ENCODE measurements at places on chromosomes 7 and 10.

DNA sequence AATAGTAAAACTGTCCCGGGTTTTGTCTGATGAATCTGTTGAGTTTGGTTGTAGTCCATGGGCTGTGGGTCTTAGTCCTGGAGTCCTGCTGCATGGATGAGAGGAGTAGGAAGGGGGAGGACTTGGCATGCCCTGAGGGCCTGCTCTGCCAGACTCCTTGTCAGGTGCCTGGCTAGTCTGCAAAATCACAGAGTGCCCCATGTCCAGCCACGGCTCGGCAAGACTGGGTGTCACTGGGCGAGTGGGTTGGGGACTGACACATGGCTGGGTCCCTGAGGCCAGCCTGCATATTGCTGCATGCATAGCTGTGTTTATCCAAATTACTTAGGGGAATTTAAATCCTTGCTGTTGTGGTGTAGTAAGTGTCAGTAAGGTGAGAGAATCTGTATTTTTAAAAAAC is 9.7 kb downstream of the MINDY4 start:
- no peak for DNase-seq

DNA sequence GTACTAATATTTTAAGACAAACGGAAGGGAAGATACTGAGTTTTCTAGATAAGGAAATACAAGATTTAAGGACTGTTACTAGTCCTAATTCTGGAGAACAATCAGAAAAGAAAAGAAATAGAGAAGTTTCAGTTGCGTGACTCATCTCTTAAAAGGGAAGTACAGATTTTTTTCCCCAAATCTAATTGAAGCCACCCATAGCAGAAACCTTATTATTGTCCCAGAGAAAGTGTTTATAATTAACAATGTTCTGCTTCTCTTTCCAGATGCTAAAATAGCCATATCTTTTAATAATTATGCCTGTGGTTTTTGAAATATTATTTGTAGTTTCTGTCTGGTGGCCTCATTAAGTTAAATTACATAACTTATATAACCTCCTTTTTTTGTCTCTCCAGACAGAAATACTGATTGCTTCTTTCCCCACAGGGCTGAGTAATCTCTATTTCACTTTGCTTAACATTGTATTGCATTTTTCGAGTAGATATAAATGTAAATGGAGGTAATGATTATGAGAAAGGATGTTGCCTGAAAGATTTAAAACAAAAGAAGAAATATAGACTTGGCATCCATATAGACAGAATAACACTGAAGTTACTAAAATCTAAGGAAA is 240.7 kb upstream of the MBL2 start:
- DNase-seq, result no peak

GRCh38 chr7:130721486-130722277 is 12.3 kb downstream of the KLF14 start:
- DNase-seq, result no peak

DNA sequence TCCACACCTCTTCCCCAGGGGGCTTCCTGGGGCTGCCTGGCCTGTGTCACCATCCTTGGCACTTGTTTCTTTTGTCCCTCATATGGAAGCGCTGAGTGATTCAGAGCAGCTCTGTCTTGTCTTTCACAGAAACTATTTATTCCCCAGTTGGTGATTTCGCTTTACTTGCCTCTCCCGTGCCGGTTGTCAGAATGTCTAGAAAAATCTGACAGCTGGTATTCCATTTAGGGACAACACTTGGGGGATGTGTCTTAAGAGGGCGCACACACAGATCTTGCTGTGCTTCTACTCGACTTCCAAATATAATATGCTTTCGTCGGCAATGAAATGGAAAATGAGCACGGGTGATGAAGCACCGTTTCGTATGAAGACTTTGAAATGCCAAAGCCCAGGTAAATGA is 611.8 kb downstream of the CALN1 start:
- DNase-seq, result no peak

- no peak for DNase-seq
Observed at GRCh38 chr7:114835861-114836260, 86.0 kb upstream of the MDFIC start.

DNA sequence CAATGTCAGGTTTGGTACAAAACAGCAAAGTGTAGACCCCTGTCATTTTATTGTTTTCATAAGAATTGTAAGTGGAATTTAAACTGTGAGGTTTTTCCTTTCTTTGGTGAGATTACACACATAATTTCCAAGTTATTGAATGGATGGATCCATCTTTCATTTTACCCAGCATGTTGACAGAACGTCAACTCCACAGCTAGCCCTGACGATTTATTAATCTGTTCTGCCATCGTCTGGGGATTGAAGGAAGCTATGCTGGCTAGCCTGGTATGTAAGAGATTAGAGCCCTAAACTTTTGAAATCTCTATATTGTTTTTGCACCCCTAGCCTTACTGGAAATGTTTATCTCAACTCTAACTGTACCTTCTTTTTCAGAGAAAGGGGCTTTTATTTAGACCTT is 8.6 kb downstream of the WNT16 start:
- no peak for DNase-seq

- no peak for DNase-seq
Observed at GRCh38 chr10:128035557-128035973, 90.7 kb downstream of the MKI67 start.

GRCh38 chr10:6034371-6034770 is 27.8 kb downstream of the IL2RA start:
- no peak for DNase-seq

GRCh38 chr7:16202303-16202702 is 219.0 kb downstream of the CRPPA start:
- no peak for DNase-seq

- DNase-seq, result no peak
Observed at GRCh38 chr7:32379510-32380112, 110.6 kb downstream of the LSM5 start.

- DNase-seq, result no peak
Observed at GRCh38 chr10:63697956-63698786, 177.0 kb downstream of the REEP3 start.

DNA sequence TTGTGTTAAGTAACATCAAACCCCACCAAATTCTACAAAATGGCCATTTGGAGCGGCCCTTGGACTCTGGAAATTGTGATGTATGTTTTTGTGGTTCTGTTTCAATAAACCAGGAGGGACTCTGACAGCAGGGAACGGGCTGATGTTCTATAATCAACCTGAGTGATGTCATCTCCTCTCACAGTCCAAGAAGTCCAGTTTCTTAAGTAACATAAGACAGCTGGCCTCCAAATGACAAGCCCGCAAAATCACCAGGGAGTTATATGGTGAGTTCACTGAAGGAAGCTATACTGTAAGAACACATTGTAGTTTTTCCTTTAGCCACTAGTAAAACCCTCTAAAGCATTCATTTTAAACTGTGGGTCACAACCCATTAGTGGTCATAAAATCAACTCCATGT is 34.0 kb downstream of the GOT1 start:
- no peak for DNase-seq

GRCh38 chr10:97307866-97308780 is 10.9 kb upstream of the FRAT1 start:
- no peak for DNase-seq

- no peak for DNase-seq
Observed at GRCh38 chr7:98034081-98035035, 44.4 kb upstream of the OCM2 start.

- no peak for DNase-seq
Observed at GRCh38 chr7:41867639-41868280, 164.9 kb upstream of the INHBA start.

GRCh38 chr7:114979388-114979787 is 57.5 kb downstream of the MDFIC start:
- no peak for DNase-seq

DNA sequence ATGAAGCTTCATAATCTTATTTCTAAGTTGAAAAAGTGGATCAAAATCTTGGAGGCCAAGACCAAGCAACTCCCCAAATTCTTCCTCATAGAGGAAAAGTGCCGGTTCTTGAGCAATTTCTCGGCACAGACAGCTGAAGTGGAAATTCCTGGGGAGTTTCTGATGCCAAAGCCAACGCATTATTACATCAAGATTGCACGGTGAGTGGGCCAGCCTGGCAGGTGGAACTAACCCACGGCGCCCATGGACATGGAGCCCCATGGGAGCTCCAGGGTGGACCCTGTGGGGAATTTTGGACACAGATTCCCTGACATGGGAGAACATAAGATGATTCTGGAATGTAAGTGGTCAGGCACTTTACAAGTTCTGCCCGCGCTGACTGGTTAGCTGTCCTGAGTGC is 125.9 kb downstream of the TRRAP start:
- no peak for DNase-seq

DNA sequence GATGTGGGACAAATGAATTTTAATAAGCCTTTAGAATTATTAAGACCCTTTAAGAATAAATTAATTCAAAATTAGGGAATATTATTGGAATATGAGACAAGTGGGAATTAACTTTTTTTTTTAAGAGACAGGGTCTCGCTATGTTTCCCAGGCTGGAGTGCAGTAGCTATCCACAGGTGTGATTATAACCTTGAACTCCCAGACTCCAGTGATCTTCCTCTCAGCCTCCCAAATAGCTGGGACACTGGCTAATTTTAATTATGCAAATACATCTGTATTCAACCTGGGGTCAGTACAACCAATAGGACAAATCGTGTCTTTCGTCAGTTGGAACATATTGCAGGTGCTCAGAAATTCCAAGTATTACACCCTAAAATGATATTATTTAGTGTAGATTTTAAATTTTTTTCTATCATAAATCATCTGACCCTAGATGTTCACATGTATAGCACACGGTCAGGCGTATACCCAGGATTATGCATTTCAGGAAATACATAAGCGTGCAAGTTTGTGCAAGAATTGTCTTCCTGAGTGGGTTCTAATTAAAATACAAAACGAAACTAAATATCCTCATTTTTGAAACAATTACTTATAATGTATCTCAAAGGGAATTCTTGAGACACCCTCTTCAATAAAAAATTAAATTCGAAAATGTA is 1.2 kb downstream of the NT5C3A start:
- DNase-seq, result no peak

- no peak for DNase-seq
Observed at GRCh38 chr10:43076876-43077420, at the start of gene RET. RET (plus strand) TSS chr10:43077069; CDS start chr10:43077259, 190 bp downstream.

DNA sequence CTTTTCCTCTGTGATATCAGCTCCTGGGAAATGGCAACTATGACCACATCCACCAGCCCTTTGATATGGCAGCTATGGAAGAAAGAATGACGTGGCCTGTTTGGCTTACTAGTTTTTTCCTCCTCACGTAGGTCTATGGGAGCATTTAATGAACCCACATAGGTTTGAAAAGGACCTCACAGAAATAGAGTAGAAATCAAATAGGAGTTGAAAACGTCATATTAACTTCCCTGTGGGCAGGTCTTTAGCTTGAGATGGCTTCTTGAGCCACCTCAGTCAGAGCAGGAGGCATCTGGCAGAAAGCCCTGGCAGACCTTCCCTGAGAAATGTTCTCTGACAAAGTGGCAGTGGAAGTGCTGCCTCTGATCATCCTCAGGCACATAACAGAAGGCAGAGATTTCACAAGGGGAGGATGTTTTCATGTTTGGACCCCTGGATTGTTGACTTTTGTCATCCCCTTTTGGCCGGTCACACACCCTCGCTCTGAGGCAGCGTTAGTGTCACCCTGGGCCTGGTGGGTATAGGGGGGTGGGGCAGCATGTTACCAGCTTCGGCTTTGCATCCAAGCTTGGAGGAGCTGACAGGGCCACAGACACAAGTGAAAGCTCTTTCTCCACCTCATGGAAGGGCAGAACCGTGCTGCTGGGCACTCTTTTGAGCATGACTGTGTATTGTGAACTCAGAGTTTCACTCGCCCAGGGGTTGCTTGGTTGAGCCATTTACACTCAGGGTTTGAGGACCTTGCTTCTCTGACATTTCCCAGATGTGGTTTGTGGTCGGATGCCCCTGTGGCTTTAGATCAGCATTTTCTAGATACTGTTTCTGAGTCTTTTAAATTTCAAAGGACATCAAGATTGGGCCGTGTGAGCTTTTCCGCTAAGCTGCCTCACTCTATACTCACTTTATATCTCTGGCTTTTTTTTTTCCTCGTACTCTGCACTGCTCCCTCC is 184.2 kb downstream of the STK31 start:
- no peak for DNase-seq

DNA sequence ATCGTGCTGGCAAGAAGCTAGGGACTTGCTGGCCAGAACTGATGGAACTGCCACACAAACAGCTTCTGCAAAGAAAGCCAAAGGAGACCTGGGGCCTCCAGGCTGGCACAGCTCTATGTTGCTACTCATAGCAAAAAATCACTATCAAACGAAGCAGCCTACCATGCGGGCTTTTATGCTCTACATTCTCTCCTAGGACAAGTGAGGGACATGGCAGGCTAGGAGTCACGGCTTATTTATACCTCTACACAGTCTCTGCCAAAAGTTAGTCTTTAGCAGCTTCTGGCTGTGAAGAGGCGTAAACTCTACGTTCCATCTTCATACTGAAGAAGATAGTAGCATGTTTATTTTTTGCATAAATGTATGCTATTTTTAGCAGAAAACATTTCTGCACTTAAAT is 35.4 kb downstream of the CDCA7L start:
- no peak for DNase-seq
